ENCODE measurements at places on chromosomes 1 and 21.

DNA sequence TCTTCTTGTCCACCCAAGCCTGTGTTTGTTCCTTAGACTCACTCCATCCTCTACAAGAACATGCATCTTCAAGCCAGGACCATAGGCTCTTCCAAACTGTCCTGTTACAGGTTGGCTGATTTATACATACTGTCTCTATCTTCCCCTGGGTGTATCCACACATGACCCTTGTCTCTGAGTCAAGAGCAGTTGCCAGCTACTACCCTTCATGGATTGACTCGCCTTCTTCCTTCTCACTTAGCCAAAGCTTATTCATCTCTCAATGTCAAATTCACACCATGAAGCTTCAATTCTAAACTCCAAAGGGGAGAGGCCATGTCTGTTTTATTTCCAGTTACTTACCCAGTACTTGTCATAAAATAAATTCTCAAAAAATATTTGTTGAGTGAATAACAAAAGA, 64.1 kb upstream of the CACHD1 start:
- no peak for DNase-seq

GRCh38 chr21:26405735-26406361, 167.2 kb downstream of the CYYR1 start:
- DNase-seq: peak; percentile 39

DNA sequence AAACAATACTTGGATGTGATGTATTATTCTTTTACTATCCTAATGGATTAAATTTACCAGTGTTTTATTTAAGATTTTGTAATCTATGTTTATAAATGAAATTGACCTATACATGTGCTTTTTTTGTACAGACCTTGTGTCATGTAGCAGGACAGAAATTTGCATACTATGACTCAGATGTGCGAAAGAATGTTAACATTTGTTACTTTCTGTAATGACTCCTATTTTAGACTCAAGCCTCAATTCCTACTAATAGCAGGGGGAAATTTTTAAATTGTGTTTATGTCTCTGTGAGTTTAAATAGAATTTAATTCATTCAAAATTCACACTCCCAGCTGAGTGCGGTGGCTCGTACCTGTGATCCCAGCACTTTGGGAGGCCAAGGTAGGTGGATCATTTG, 21.8 kb upstream of the RIMKLA start:
- no peak for DNase-seq

DNA sequence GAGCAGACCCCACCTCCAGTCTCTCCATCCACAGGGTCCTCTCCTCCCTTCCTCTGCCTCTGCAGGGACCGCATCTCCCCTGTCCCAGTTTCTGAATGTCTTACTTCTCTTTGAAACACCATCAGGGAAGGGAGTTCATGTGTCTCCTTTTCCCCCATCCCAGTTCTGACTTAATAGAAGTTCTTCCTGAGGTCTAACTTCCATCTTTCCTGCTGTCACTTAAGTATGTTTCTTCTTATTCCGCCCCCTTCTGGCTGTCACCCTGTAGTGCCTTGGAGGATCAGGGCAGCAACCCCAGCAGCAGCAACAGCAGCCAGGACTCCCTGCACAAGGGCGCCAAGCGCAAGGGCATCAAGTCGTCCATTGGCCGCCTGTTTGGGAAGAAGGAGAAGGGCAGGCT, 29.3 kb downstream of the MYOG start:
- no peak for DNase-seq

DNA sequence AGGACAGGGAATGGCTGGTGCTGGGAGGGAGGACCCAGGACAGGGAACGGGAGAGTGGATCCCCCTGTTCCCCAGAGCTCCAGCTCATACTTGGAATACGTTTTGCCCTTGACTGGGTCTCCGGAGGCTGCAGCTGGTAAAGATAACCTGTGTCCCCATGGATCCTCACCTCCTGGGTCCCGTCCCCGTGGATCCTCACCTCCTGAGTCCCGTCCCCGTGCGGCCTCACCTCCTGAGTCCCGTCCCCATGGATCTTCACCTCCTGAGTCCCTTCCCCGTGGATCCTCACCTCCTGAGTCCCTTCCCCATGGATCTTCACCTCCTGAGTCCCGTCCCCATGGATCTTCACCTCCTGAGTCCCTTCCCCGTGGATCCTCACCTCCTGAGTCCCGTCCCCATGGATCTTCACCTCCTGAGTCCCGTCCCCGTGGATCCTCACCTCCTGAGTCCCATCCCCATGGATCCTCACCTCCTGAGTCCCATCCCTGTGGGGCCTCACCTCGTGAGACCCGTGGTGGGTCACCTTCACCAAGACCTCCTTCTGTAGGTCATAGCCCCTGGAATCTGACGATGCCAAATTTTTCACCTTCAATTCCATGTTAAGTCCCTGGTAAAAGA, 61.4 kb downstream of the SCCPDH start:
- DNase-seq: no peak

- no peak for DNase-seq
Measured at GRCh38 chr1:31410871-31411270, 2.1 kb upstream of the SERINC2 start.

DNA sequence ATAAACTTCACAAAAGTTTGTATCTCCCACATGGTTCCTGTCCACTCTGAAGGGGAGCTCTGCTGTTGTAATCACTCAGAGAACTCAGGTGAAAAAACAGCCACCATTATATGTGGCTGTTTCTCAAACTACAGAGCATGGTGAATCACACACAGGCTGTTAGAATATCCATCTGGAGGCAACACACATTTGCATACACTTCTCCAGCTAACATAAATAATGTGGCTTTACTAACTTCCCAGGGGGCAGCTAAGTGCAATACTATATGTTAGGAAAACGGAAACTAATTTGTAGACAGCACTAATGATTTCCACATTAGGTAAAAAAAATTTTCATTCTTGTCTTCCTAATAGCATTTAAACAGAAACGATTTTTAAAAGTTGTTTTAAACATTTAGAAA, 49.3 kb downstream of the PTGFR start:
- no peak for DNase-seq
